ENCODE measurements at places on chromosomes 7 and 10.

GRCh38 chr7:8511855-8512254 lies 78.4 kb downstream of the NXPH1 start:
- no peak for DNase-seq

DNA sequence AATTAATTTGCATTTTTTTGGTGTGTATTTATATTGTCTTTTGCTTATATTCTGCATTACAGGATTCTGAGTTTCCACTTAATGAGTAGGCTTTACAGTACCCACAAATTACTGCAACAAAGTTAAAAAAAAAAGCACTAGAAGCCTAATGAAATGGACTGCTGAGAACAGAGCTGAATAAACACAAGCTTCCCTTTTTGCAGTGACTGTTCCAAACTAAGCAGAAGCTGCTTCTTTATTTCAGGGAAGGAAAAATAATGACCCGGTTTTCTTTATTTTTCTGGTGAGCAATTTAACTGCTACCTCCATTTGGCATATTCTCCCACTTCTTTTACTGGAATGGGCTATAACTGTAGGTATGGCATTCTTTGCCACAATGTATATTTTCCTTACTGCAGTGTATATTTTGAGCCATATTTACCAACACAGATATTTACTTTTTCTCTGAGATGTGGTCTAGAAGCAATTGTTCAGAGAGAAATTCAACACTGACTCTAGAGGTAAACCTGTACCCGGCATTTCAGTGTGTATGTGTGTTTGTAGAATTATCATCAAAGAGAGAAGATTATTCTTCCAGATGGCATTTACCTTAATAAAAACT lies 56.9 kb downstream of the HDAC9 start:
- no peak for DNase-seq

DNA sequence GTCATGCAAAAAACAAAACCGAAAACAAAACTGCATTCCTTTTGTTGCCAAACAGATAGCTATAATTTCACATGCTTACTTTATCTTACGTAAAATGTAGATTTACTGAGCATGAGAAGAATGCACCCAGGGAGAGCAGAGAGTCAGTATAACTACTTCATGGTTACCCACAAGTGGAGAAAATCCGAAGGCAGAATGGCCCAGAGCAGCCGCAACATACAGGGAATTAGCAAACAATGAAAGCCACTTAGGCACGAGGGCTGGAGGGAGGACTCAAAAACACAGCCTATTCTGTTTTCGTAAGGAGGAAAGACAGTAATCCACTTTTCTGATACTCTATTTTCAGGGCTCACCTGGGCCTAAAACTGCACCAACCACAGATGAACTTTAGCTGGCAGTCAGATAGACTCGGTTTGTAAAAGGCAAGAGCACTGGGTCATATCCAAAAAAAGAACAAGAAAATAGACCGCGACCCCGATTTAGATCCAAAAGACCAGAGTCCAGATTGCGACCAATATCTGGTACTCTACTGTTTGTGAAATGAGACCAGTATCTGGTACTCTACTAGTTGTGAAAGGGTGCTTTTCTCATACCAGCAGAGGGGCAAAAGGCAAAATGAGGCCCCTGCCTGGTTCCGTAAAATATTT lies 1.3 kb downstream of the ITPRIP start:
- DNase-seq = peak; percentile 72

DNA sequence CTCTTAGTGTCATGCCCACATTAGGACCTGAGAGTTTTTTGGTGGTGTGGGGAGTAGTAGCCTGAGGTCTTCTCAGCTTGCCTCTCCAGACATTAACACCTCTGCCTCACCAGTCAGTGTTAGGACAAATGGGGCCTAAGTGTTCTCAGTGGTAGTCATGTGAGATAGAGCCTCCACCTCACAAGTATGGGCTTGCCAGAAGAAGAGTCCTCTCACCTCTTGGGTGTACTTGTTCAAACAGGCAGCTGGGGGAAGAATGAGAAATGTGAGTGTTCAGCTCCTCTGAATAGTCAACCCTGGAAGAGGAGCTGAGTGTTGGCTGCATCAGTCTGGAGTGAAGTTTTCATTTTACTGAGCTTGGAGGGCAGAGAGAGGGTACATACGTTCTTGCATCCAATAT lies 464.6 kb downstream of the POM121L12 start:
- no peak for DNase-seq

DNA sequence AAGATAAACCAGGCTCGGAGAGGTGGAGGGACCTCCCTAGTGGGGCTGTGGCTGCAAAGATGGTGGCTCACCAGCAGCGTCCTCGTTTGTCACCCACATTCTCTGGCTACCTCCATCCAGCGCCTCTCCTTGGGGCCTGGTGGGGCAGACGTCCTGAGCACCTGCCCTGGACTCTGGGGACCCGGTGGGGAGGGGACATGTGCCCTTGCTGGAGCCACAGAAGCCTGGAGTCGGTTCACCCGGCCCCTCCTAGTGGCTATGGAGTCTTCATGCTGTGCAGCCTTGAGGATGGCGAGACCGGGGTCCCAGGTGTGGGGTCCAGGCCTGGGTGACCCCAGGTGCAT lies 14.5 kb downstream of the TTYH3 start:
- DNase-seq = no peak

DNA sequence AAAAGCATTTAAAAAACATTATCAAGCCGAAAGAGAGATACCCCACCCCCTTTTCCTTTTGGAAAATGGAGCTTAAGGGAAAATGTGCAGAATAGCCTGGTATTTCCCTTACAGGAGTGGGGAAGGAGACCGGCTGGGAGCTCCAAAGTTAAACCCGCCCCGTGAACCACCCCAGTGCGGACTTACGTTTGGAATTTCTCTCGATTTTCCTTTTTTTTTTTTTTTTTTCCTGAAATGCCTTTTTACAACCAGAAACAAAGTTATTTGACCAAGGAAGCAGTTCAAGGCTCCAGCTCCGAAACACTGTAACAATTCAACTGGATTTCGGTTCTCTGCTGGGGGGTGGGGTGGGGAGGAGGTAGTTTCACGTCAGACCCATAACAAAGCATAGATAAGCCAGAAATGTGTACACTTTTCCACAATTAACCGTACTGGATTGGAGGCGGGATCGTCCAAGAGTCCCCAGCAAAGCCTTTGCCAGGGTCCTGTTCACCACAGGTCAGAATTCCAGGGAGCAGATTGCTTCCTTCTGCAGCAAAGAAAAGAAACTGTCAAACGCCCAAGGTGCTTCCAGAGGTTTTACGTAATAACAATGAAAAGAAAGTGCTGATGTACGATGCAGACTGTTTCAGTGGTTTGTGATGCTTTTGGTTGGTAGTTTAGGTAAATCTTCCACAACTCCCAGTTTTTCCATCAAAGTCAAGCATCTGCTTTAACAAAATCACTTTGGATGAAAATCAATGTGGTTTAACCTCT lies 6.7 kb downstream of the SKIDA1 start:
- DNase-seq = no peak

- DNase-seq = no peak
Measured at GRCh38 chr7:2981103-2981480, 62.6 kb downstream of the CARD11 start.

- no peak for DNase-seq
Measured at GRCh38 chr7:124722292-124722691, 43.3 kb downstream of the GPR37 start.

- peak; percentile 43 for DNase-seq
Measured at GRCh38 chr10:132447446-132448247, 50.6 kb downstream of the PWWP2B start.

- DNase-seq = no peak
Measured at GRCh38 chr7:74280985-74281384, 8.2 kb upstream of the CLIP2 start.

- no peak for DNase-seq
Measured at GRCh38 chr10:111440501-111440900, 363.7 kb downstream of the ADRA2A start.

DNA sequence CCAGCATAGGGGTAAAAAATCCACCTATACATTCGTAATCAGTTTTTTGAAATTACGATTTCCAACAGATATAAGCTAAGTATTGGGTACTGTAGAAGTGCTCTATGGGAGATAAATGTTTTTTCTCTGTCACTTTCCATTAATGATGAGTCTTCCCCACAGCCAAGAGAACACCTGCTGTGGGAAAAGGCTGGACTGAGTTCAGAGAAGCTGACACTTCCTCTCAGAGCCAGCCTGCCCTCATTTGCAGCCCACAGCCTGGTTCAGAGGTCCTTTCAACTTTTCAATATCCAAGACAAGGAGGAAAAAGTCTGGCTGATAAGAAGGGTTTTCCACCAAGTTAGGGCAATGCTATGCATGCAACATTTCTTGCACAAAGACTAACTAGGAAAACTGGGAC lies 64.5 kb upstream of the DNAJB12 start:
- no peak for DNase-seq

DNA sequence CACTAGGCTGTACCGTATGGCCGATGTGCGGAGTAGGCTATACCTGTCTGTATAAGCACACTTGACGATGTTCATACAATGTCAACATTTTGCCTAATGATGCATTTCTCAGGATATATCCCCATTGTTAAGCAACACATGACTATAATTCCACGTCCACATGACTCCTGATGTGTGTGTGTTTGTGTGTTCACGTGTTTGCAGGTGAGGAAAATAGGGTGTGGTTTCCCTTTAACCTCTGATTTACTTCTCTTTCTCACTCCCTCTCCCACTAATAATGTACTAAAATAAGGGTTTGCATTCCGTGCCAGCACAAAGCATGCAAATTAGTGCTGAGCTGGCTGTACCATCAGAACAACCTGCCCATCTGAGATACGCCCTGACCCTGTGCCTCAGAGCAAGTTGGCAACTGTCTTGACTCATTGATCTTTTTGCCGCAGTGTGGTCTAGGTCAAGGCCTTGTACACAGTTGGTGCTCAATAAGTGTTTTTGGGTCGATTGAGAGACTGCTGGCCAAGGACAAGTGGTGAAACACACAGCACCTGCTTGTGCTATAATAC lies 64.6 kb upstream of the DOCK1 start:
- no peak for DNase-seq

DNA sequence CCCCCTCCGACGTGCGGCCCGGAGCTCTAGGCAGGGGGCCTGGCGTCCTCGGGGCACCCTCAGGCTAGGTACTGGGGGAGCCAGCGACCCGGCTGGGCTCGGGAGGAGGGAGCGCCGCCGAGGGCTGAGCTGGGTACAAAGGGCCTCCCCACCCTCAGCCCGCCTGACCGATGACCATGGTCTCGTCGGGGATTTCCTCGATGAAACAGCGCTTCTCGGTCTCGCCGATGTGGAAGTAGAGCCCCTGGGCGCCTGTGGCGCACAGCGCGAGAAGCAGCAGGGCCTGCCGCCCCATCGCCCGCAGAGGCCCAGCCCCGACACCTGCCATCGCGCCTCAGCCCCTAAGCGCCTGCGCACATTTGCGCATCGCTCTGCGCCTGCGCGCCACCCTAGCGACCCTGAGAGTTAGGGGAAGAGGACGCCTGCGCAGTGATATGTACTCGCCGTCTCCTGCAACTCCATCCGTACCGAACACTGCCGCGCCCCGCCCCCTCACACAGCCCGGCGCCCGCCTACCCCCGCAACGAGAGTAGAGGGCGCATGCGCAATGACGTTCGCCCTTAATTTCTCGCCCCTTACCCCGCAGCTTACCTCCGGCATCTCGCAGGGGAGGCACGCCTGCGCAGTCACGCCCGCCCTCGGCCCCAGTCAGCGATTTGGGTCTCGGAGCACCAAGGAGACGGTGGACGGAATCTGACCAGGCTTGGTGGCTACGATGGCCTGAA lies at the start of gene TMED4:
TSS of gene TMED4 (minus strand) at position 353 of the 725 bp plus-strand sequence. CDS start at position 328, 25 bp downstream.
- peak; percentile 77 for DNase-seq

DNA sequence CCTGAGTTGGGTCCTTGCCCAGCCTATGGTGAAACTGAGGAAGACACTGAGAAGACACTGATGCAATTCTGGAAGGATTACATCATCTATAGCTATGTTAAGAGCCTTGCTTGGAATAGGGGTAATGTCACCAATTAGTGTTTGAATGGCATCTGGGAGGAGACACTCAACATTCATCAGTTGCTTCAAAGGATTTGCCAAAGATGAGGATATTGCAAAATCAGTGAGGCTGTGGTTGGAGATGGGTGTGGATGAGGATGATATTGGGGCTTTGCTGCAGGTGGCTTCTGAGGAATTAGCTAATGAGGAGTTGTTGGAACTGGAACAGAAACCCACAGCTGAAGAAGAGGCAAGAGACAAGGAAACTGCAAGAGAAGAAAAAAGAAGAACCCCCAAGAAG lies 146.7 kb upstream of the SP4 start:
- DNase-seq = no peak

- DNase-seq = no peak
Measured at GRCh38 chr7:76316984-76317781, 14.7 kb downstream of the HSPB1 start.

GRCh38 chr10:63105225-63106110 lies 27.7 kb upstream of the NRBF2 start:
- DNase-seq = no peak

- peak; percentile 15 for DNase-seq
Measured at GRCh38 chr7:37208528-37208927, 240.1 kb downstream of the ELMO1 start.

DNA sequence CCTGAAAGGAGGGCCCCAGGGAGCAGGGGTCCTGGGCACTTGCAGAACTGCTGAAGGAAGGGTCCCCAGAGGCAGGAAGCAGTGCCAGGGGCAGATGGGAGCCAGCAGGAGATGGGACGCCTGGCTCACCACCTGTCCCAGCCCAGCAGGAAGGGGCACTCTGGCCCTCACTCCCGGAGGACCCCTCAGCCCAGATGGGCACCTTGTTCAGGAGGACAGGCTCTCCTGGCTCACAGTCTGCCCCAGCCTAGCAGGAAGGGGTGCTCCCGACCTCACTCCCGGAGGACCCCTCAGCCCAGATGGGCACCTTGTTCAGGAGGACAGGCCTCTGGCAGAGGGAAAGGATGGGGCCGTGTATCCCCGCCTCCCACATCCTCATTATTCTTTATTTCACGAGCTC lies 331.4 kb upstream of the SHH start:
- no peak for DNase-seq

DNA sequence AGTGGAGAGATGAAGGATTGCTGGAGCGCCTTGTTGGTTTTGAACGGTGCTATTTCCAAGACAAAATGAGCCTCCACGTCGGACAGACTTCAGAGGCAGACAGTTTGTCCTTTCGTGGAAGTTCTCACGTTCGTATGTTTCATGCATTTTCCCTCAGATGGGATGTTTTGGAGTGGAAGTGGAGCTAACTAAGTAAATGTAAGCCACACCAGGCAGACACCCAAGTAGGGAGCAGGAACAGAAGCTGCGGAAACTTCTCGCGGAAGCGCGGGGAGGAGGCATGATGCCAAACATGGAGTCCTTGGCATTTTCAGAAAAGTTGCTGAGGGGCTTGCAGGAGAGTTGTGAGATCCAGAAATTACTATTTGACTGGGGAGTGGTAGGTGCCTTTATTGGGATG lies 145.6 kb upstream of the PRR15 start:
- no peak for DNase-seq

DNA sequence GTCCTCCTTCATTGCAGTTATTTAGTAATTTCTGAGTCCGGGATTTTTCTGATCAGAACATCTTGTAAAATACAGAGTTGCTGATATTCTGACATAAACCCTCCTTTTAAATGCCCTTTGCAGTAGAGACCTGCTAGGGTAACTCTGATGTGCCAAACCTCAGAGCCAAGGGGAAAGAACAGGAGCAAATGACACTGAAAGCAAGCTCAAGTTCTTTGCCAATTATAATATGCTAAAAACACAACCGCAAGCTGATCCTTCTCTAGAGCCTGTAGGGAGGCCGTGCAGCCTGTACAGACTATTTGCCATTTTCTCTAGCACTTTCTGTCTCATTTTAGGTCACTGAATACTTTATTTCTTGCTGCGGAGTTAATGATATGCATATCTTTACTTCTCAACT lies 240.4 kb downstream of the CAMK1D start:
- no peak for DNase-seq

Data from GM04503 (cell line).